Stimulated activated CD8-positive, alpha-beta memory T cell treated with anti-CD3 and anti-CD28 coated beads, Interleukin-7, amount 100 ng/mL, for 1 hour (primary cell): ENCODE measurements at places on chromosomes 13 and 19.

DNA sequence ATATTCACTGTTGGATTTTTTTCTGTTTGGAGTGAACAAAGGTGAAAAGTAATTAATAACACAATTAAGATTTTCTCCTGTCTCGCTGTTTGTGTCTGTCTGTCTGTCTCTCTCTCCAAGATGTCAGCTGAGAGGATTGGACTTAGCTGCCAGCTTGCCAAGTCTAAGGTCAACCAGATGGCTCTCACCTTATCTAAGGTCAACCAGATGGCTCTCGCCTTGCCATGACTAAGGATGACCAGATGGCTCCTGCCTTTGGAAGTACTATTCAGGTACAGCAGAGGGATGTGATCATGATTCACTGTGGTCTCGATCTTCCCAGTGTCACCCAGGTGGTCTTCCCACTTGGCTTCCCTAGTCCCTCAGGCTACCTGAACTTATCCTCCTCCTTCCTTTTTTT lies 1436.4 kb downstream of the UQCRFS1 start:
- no peak for DNase-seq

GRCh38 chr19:13781547-13781946 lies 7.3 kb downstream of the C19orf53 start:
- DNase-seq: no peak

GRCh38 chr13:98890925-98891324 lies 86.9 kb downstream of the DOCK9 start:
- no peak for DNase-seq

GRCh38 chr19:15640294-15640903 lies at the start of gene CYP4F3:
Gene CYP4F3 (plus strand): TSS chr19:15640897. CDS start chr19:15641416, 519 bp downstream.
- DNase-seq: no peak

- no peak for DNase-seq
Observed at GRCh38 chr13:76879883-76880270, 6.3 kb downstream of the KCTD12 start.

- DNase-seq: peak; percentile 68
Observed at GRCh38 chr13:98476538-98476966, 100.4 kb downstream of the STK24 start.

GRCh38 chr13:44352671-44353070 lies 21.0 kb upstream of the SERP2 start:
- no peak for DNase-seq

GRCh38 chr19:11699931-11700794 lies 38.6 kb downstream of the ZNF823 start:
- no peak for DNase-seq

DNA sequence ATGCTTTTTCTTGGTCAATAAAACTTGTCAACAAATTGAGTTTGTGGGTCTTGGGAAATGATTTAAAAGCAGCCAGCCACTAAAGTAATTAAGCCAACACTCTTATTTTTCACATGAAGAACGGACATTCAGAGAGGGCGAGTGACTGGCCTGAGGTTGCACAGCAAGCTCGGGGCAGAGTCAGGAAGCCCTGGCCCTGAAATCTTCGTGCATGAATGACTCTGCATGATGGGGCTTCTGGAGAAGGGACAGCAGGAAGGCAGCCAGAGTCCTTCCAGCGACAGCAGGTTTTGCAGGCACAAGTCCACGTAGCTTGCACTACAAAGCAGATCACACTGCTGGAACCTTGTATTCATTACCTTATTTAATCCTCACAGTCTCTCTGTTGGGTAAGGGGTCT lies 232.5 kb downstream of the ZNF536 start:
- no peak for DNase-seq

GRCh38 chr19:55206664-55207500 lies 2.4 kb downstream of the PTPRH start:
- no peak for DNase-seq

- no peak for DNase-seq
Observed at GRCh38 chr19:3038214-3038613, 9.1 kb upstream of the TLE2 start.

- DNase-seq: no peak
Observed at GRCh38 chr19:47623151-47623920, 14.4 kb downstream of the BICRA start.

GRCh38 chr13:96214824-96215445 lies 125.0 kb downstream of the HS6ST3 start:
- no peak for DNase-seq

- DNase-seq: no peak
Observed at GRCh38 chr13:40344270-40345148, 321.9 kb downstream of the FOXO1 start.

DNA sequence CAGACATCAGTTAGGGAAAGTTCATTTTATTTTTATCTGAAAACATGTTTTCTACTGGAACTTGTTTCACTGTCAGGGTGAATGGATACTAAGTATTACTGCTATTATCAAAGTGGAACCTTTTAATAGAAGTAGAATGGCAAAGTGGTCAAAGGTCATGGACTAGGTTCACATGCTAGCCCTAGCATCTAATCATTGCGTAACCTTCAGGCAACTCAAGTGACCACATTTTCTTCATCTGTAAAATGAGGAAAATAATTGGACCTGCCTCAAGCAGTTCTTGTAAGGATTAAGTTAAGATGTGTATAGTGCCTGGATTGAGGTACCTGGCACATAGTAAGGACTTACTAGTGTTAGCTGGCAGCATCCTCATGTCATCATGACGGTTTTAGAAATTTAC lies 5.0 kb downstream of the ZFP28 start:
- DNase-seq: no peak

- no peak for DNase-seq
Observed at GRCh38 chr19:51749979-51750378, 1.7 kb downstream of the FPR1 start.

- DNase-seq: no peak
Observed at GRCh38 chr13:45751885-45752284, 49.8 kb downstream of the CBY2 start.

DNA sequence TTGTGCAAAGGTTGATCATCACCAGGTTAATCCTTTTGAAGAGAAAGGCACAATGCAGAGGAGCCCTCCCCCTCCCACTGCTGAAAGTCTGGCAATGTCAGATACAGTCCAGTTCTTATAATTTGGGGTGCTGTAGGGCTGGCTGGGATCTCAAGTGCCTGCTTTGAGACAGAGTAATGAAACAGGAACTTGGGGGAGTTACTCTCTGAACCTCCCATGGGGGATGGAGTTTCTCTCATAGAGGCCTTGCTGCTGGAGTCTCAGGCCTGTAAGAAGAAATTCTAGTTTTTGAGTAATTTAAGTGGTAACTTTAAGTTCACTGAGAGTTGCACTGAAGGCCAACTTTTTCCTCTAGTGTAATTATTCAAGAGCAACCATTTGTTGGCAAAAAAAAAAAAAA lies 410.5 kb downstream of the KCNRG start:
- no peak for DNase-seq

DNA sequence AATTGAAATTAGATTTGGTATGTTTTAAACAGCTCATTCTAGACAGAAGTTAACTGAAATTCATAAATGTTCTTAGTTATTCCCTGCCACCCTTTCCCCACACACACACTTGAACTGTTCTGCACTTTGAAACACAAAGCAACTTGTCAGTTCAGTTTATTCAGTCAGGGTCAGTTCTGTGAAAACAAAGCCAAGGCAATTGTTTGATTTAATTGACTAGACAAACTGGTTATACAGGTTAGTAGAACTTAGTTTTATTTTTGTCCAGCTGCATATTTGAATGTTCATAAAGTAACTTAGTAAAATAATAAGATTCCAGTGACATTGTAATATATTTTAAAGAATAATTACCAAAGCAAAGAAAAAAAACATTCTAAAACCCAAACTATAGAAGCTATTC lies 98.3 kb upstream of the KLF5 start:
- DNase-seq: no peak

- DNase-seq: no peak
Observed at GRCh38 chr13:72415817-72416216, 311.6 kb downstream of the MZT1 start.

DNA sequence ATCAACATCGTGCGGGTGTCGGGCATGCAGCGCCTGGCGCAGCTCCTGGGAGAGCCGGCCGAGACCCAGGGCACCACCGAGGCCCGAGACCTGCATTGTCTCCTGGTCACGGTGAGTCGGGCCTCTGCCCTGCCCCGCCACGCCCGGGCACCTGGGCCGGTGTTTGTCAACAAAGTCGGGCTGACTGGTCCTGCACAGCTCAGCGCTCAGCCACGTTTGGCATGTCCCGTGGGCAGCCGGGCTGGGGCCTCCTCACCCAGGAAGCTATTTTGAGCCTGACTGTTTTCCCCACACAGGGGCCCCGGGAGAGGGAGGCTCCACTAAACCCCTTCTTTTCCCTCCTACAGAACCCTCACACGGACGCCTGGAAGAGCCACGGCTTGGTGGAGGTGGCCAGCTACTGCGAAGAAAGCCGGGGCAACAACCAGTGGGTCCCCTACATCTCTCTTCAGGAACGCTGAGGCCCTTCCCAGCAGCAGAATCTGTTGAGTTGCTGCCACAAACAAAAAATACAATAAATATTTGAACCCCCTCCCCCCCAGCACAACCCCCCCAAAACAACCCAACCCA lies 1.3 kb downstream of the GADD45B start:
- peak; percentile 6 for DNase-seq

DNA sequence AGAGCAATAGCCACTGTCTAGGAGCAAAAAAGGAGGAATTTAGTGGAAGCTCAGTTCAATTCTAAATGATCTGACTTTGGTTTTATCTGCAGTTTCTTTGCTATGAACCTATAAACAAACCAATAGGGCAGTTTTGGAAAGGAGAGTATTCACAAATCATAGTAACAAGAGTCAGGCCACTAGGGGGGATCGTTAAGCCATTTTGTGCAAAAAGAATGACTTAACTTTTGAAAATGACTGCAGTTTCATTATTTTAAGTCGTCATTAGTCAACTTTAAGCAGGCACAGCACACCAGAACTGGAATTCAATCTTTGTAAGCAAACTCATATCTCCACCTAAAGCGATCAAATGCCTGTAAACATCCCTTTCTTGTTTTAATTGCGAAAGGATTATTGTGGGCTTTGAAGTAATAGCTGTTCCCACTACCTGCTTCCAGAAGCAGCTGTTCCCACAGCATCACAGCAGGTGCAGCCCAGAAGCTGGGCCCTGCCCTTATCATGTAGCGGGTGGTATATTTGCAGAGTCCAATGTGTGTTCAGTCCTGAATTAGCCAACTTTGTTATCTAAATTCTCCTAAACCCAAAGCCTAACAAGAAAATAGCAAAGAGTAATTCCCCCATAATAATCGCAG lies 51.5 kb downstream of the SOX21 start:
- DNase-seq: no peak

DNA sequence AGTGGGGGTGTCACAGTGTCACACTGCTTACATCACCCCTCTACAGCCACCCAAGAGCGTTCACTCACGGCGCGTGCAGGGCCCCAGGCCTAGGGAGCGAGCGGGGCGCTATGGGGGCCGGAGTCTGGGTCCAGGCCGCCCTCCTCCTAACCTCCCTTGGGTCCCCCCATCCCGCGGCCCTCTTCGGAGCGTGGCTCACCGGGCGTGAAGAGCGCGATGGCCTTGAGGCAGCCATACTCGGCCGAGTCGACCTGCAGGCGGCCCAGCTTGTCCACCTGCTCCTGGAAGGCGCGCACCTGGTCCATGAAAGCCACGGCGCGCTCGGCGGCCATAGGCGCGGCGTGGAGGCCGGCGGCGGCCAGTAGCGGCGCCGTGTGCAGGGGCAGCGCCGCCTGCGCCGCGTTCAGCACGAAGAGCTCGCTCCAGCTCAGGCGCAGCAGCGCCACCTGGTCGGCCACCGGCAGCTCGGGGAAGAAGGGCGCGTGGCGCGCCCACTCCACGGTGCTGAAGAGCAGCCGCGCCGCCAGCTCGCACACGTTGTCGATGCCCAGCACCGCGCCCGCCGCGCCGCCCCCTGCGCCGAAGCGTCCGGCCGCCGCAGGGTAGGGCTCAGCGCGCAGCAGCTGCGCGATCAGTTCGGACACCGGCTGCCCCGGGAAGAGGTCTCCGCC lies 9.4 kb downstream of the OCEL1 start:
- DNase-seq: peak; percentile 58

DNA sequence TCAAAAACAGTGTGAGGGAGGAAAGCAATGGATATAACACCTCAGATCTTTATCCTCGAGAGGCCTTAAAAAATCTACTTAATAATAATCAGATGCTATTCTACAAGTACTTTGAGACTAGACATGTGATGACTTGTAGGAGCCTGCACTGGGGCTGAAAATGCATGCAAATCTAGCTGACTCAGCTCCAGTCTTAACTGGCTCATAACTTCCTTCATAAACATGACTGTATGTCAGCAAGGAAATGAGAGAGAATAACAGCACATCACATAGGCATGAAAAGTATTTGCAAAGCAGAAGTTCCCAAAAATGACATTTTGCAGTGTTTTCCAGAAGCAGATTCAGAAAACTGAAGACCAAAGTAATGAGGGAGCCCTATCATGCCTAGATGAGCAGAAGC lies 38.1 kb downstream of the PSG5 start:
- DNase-seq: no peak

DNA sequence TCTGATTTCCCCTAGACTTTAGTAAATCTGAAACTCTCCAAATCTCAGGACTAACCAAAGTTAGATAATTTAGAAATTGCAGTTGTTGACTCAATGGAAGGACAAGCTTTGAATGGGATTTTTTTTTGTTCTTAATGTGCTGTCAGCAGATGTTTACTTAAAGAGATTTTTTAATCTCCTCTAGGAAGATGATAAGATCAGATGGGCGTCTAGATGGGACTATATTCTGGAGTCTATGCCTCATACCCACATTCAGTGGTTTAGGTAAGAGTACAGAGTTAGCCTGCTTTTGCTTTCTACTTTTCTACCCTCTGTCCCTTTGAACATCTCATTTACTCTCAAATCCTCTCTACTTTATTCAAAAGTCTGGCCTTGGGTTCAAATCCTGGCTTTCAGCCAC lies 39.3 kb downstream of the TM9SF2 start:
- DNase-seq: no peak

- no peak for DNase-seq
Observed at GRCh38 chr19:11450570-11451326, 15.3 kb downstream of the PRKCSH start.

- no peak for DNase-seq
Observed at GRCh38 chr13:90594681-90595080, 752.8 kb upstream of the MIR17HG start.

- DNase-seq: no peak
Observed at GRCh38 chr13:43009506-43009905, 13.9 kb upstream of the DNAJC15 start.
